ENCODE measurements at places on chromosomes 12 and 14.
A peak's percentile ranks its signal among the peaks of the same experiment; 100 is the strongest.

GRCh38 chr14:93564918-93565317, 134.2 kb downstream of the UNC79 start:
- DNase-seq: no peak

- DNase-seq: no peak
Observed at GRCh38 chr14:65496178-65496993, 83.9 kb downstream of the FUT8 start.

DNA sequence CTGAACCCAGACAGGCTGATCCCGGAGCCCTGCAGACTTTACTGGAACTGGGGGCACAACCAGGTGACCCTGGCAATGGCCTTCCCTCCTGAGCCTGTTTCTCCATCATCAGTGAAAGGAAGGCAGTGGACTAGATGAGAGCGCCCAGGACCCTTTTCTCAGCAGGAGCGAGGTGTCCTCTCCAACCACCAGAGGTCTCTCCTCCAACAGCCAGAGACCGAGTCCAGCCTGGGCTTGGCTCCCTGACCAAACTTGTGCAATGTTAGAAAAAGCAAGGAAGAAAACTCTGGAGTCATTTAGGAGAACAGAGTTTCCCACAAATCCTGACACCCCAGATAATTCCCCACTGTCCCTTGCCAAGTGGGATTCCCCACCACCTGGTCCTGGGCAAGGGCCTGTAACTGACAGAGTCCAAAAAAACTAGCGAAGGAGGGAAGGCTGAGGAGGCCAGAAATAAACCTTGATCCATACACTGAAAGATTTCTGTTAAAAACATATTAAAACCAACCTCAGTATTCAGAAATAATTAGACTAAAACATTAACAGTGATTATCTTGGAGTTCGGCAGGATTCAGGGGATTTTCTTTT, 9.0 kb downstream of the RPS6KL1 start:
- peak; percentile 67 for DNase-seq

DNA sequence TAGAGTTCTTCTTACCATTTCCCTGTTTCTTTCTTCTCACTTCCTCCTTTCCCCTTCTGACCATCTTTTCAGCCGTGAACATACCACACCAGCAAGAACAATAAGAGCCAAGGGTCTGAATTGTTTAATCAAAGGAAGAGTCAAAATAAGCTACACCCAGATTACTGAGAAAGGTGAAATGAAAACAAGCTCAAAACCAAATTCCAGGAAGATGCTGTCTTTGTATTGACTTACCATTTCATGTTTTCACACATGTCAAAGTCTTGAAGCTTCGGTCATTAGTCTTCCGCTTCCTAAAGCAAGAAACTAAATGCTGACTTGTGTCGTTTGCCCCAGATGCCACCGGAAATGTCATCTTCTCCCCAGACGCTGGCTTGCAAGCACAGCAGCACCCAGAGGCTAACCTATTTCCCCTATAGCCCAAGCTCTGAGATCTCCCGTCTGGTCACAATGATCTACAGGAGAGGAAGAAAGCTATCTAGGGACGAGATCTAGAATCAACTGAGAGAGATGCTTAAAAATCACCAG, 136.5 kb upstream of the AMIGO2 start:
- no peak for DNase-seq

GRCh38 chr14:89042021-89042420, 217.6 kb downstream of the TTC8 start:
- no peak for DNase-seq

Data from breast epithelium (tissue), 4 donors.